Stimulated activated CD4-positive, alpha-beta T cell treated with anti-CD3 and anti-CD28 coated beads, Interleukin-2, amount 100 ng/mL, for 24 hours (primary cell): ENCODE measurements at places on chromosomes 6 and 20.

GRCh38 chr6:153590411-153590810 is 448.6 kb upstream of the OPRM1 start:
- DNase-seq, result no peak

GRCh38 chr6:116036075-116036773 is 24.5 kb downstream of the FRK start:
- no peak for DNase-seq

GRCh38 chr20:8032499-8032898 is 12.9 kb upstream of the TMX4 start:
- no peak for DNase-seq

GRCh38 chr6:31058128-31058894 is 48.0 kb downstream of the MUC22 start:
- DNase-seq, result no peak

DNA sequence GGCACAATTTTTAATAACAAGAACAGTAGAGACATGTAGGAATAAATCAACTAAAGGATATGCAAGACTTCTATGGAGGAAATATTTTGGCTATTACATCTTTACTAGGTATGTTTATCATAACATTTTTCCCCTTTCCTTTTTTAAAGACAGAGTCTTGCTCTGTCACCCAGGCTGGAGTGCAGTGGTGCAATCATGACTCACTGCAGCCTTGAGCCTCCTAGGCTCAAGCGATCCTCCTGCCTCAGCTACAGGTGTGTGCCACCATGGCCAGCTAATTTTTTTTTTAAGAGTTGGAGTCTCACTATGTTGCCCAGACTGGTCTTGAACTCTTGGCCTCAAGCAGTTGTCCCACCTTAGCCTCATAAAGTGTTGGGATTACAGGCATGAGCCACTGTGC is 37.0 kb downstream of the AKAP7 start:
- DNase-seq, result no peak

- no peak for DNase-seq
Measured at GRCh38 chr6:161225681-161226008, 48.2 kb downstream of the AGPAT4 start.

DNA sequence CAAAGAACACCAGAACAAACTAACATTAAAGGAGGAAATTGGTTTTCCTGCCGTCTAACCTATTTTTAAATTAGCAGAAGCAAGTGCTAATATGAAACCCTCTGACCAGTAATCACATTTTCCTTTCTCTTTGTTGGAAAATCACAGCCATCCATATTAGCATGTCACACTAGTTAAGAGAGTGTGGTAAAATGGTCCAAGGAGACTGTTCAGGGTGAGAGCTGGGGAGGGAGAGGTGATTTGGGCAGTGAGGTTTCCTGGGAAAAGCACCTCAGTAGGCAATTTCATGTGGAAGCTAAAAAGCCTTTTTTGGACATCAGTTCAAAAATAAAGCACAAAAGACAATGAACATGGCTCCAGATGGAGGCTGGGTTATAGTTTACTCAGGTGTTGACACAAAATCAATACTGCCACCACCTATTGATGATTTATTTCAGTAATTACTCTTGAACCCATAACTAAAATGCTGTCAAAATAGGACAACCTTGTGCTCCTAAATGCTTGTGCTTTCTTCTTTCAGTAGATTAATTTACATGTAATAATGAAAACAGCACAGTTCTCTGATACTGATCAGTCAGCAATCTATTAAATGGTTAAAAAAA is 333.2 kb downstream of the SAMD5 start:
- no peak for DNase-seq

GRCh38 chr20:5482791-5483190 is 166.0 kb upstream of the PROKR2 start:
- no peak for DNase-seq
